Caco-2 (cell line): ENCODE measurements at places on chromosomes 2 and 18.

DNA sequence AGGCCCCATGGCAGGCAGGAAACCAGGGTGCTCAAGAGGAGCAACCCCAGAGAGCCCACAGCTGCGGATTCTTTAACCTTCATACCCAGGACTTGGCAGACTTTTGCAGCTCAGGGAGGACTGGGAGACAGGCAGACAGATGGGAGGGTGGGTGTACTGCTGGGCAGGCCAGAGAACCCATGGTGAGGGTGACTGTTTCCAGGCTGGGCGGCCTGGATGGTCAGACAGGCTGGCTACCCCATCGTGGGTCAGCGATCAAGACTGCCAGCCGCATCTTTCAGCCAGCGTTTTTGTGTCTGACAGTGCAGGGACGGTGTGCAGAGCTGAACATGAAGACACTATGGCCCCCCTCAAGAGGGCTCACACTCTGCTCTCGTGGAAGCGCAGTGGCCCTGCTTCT, 82.2 kb downstream of the MARCO start:
- H3K27me3 ChIP-seq = no peaks in the 10 kb centered on the region
- no peak for DNase-seq

- H3K4me3 ChIP-seq = no peak overlapping the region
- H3K36me3 ChIP-seq = no peaks in the 10 kb centered on the region
- no peak for DNase-seq
- H3K27ac ChIP-seq = no peak overlapping the region
- no peaks in the 10 kb centered on the region for H3K27me3 ChIP-seq
Measured at GRCh38 chr2:42010743-42011298, 37.0 kb upstream of the PKDCC start.

- H3K36me3 ChIP-seq = no peaks in the 10 kb centered on the region
- H3K27ac ChIP-seq = no peak overlapping the region
- no peak overlapping the region for H3K4me3 ChIP-seq
- no peaks in the 10 kb centered on the region for H3K4me1 ChIP-seq
- no peak for DNase-seq
Measured at GRCh38 chr18:35180455-35180854, 60.4 kb upstream of the ZNF397 start.

GRCh38 chr2:140975237-140975636, 1155.6 kb downstream of the LRP1B start:
- no peak overlapping the region for H3K4me3 ChIP-seq
- DNase-seq = no peak
- no peaks in the 10 kb centered on the region for H3K4me1 ChIP-seq
- H3K27ac ChIP-seq = no peak overlapping the region
- no peaks in the 10 kb centered on the region for H3K36me3 ChIP-seq
- no peaks in the 10 kb centered on the region for H3K27me3 ChIP-seq

GRCh38 chr18:57437766-57438671, 2.8 kb downstream of the ONECUT2 start:
- peak overlapping the region; percentile 50 for H3K4me3 ChIP-seq
- no peaks in the 10 kb centered on the region for H3K4me1 ChIP-seq
- DNase-seq = peak; percentile 64
- H3K36me3 ChIP-seq = no peaks in the 10 kb centered on the region
- no peaks in the 10 kb centered on the region for H3K27me3 ChIP-seq
- H3K27ac ChIP-seq = no peak overlapping the region

- H3K27me3 ChIP-seq = no peaks in the 10 kb centered on the region
- no peaks in the 10 kb centered on the region for H3K4me1 ChIP-seq
- no peak overlapping the region for H3K4me3 ChIP-seq
- no peak overlapping the region for H3K27ac ChIP-seq
Measured at GRCh38 chr2:95316466-95317122, 19.4 kb downstream of the KCNIP3 start.

DNA sequence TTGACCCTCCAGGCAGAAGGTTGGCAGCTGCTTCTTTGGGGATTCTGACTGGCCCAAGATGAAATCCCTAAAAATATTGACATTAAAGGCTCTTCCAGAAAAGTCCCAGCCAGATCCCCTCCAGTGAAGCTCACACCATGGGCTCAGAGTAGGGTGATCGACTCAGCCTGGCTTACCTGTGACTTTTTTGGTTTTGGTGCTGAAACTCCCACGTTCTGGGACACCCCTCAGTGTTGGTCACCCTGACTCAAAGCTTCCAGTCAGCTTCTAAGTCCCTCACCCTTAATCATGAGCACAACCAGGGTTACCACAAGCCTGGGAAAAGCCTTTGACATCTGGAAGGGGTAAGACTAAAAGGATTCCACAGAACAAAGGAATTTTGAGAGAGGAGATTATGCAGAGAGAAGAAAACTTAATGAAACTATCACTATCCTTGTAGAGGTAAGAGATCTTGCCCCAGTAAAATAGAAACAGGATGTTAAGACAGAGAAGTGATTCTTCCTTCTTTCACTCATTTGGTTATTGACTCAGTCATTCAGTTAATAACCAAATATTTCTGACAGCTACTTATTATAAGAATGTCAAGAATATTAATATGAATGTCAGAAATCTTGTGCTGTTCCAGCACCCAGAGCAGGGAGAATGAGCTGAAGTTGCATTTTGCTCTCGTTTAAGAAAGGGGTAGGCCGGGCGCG, 66.8 kb upstream of the SEC11C start:
- H3K4me3 ChIP-seq = no peak overlapping the region
- H3K4me1 ChIP-seq = no peaks in the 10 kb centered on the region
- H3K36me3 ChIP-seq = no peaks in the 10 kb centered on the region
- no peaks in the 10 kb centered on the region for H3K27me3 ChIP-seq
- H3K27ac ChIP-seq = no peak overlapping the region
- no peak for DNase-seq

- H3K4me1 ChIP-seq = no peaks in the 10 kb centered on the region
- H3K27ac ChIP-seq = no peak overlapping the region
- no peak overlapping the region for H3K4me3 ChIP-seq
- H3K27me3 ChIP-seq = no peaks in the 10 kb centered on the region; the same call in 1 of the 2 replicates
Measured at GRCh38 chr2:217520356-217521010, 482.3 kb downstream of the TNS1 start.

GRCh38 chr18:40447820-40448219, 1507.2 kb upstream of the PIK3C3 start:
- no peak overlapping the region for H3K27ac ChIP-seq
- H3K27me3 ChIP-seq = no peaks in the 10 kb centered on the region
- H3K36me3 ChIP-seq = no peaks in the 10 kb centered on the region
- DNase-seq = no peak

GRCh38 chr2:198042189-198042588, 237.8 kb downstream of the PLCL1 start:
- H3K27me3 ChIP-seq = no peaks in the 10 kb centered on the region
- no peaks in the 10 kb centered on the region for H3K4me1 ChIP-seq
- no peak for DNase-seq
- H3K36me3 ChIP-seq = no peaks in the 10 kb centered on the region
- H3K4me3 ChIP-seq = no peak overlapping the region

DNA sequence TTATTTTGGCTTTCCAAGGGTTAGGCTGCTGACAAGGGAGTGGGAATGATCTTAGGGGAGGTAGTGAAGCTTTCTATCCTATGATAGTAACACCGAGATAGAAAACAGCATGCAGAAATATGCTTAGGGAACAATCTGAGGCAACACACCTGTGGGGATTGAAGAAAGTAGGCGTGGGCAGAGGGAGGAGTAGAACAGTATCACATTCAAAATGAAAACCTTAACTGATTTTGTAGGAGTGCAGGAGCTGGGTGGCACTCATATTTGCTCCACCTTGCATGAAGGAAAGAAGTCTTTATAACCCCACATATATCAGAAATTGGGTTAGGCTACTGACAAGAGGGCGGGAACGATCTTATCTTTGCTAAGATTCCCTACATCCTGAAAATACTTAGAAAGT, 762.2 kb upstream of the CNTNAP5 start:
- DNase-seq = no peak
- H3K36me3 ChIP-seq = no peaks in the 10 kb centered on the region
- no peak overlapping the region for H3K27ac ChIP-seq
- no peaks in the 10 kb centered on the region for H3K27me3 ChIP-seq

GRCh38 chr2:40751981-40752380, 300.1 kb upstream of the SLC8A1 start:
- H3K27me3 ChIP-seq = no peaks in the 10 kb centered on the region
- no peaks in the 10 kb centered on the region for H3K36me3 ChIP-seq
- no peak overlapping the region for H3K4me3 ChIP-seq
- no peak overlapping the region for H3K27ac ChIP-seq
- no peaks in the 10 kb centered on the region for H3K4me1 ChIP-seq

DNA sequence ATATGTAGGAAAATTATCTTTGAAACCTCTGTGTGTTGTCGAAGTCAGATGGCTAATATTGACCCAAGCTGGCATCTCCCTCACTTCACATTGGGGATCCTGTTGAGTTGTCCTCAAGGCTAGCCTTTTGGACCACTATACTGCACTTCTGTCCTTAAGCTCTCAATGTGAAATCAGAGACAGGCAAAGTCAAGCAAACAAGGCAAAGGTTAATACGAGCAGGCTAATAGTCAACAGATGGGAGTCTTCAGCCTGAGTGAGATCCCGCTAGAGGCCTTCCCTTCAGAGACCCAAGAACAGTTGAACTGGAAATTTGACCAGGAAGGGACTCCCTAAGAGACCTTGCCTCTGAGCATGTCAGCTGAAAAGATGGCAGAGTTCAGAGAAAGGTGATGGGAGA, 475.4 kb downstream of the PARD3B start:
- H3K4me3 ChIP-seq = no peak overlapping the region
- H3K27ac ChIP-seq = no peak overlapping the region
- H3K27me3 ChIP-seq = no peaks in the 10 kb centered on the region
- DNase-seq = no peak
- no peaks in the 10 kb centered on the region for H3K36me3 ChIP-seq

DNA sequence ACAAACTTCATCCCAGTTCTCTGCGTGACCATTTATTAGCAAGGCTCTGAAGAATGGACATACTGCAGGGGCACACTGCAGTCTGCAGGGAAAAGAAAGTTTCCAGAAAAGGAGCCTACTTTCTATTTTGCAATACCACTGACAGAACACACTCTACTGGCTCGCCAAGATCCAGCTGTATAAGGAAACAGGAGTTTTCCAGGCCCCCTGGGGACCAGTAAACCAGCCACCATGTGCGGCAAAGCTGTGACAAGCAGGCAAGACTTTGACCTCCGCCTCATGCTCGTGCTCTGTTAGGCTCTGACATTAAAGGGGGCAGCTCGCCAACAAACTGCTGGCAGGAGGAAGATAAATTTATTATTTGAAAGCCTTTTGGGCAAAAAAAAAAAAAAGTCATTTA, 67.3 kb downstream of the CCBE1 start:
- no peaks in the 10 kb centered on the region for H3K36me3 ChIP-seq
- no peaks in the 10 kb centered on the region for H3K27me3 ChIP-seq
- no peak for DNase-seq
- H3K4me3 ChIP-seq = no peak overlapping the region
- no peaks in the 10 kb centered on the region for H3K4me1 ChIP-seq

DNA sequence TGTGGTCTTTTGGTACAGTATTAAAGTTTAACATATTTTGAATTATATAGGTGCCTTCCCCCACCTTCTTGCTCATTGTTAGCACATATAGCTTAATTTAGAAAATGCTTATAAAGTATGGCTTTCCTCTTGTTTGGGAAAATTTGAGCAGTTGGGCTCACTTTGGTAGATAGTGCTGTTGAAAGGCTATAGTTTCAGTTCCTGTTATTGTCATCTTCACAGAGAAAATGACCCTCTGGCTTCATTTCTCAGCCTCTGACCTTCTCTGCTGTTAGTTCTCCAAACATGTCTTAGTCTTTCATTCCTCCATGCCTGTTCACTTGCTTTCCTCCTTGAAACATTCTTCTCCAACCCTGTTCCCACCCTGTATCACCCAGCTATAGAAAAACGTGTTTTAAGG, 200.6 kb downstream of the WDR7 start:
- no peaks in the 10 kb centered on the region for H3K27me3 ChIP-seq
- no peaks in the 10 kb centered on the region for H3K36me3 ChIP-seq
- H3K4me3 ChIP-seq = no peak overlapping the region
- H3K27ac ChIP-seq = no peak overlapping the region
- no peak for DNase-seq
- H3K4me1 ChIP-seq = no peaks in the 10 kb centered on the region

- no peaks in the 10 kb centered on the region for H3K36me3 ChIP-seq
- H3K27me3 ChIP-seq = no peaks in the 10 kb centered on the region
- DNase-seq = no peak
- no peak overlapping the region for H3K27ac ChIP-seq
- H3K4me1 ChIP-seq = peaks cover 15% of the 10 kb centered on the region; the same call in 1 of the 2 replicates
Measured at GRCh38 chr2:214902286-214902685, 92.8 kb upstream of the BARD1 start.

GRCh38 chr2:54639609-54640008, 83.9 kb upstream of the EML6 start:
- no peak overlapping the region for H3K4me3 ChIP-seq
- H3K27me3 ChIP-seq = no peaks in the 10 kb centered on the region
- peaks cover 7% of the 10 kb centered on the region for H3K36me3 ChIP-seq
- no peak for DNase-seq
- H3K27ac ChIP-seq = peak overlapping the region; percentile 76
- peaks cover 16% of the 10 kb centered on the region for H3K4me1 ChIP-seq

- no peaks in the 10 kb centered on the region for H3K27me3 ChIP-seq
- H3K4me1 ChIP-seq = peaks cover 10% of the 10 kb centered on the region
- no peaks in the 10 kb centered on the region for H3K36me3 ChIP-seq
- H3K27ac ChIP-seq = no peak overlapping the region
- no peak for DNase-seq
- H3K4me3 ChIP-seq = no peak overlapping the region
Measured at GRCh38 chr2:9824956-9825720, 18.1 kb upstream of the TAF1B start.

DNA sequence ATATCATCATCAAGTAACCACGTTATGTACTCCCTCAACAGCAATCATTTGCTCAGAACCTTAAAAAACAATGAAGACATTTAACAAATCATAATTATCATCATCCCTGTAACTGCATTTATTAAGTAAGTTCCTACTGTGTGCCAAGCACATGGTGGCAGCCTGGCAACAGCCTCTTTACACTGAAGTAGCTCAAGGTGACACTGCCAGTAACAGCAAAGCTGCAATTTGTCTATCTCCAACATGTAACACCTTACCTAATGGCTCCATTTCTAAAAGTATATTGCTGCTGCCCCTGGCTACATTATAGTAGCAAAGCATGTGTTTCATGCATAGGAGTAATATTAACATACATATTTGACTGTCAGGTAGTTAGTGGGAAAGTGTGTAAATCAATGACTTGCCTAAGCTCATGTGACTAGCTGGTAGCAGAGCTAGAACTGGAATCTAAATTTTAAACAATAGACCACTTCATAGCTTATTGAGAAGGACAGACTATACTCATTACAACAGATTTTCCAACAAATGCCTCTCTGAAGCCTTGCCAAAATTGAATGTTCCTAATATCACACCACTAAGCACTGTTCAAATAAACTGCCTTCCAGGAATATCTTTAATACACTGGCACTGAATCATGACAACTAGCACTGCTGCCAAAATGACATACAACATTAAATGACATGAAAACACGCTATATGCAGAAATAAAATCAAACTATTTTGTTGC, 86.7 kb downstream of the L3MBTL4 start:
- no peak overlapping the region for H3K4me3 ChIP-seq
- no peak overlapping the region for H3K27ac ChIP-seq
- no peaks in the 10 kb centered on the region for H3K4me1 ChIP-seq
- DNase-seq = no peak
- no peaks in the 10 kb centered on the region for H3K27me3 ChIP-seq
- H3K36me3 ChIP-seq = no peaks in the 10 kb centered on the region
